ENCODE measurements at places on chromosomes 2 and 18.

GRCh38 chr2:39433586-39434195 lies 3.4 kb downstream of the MAP4K3 start:
- no peak for DNase-seq

DNA sequence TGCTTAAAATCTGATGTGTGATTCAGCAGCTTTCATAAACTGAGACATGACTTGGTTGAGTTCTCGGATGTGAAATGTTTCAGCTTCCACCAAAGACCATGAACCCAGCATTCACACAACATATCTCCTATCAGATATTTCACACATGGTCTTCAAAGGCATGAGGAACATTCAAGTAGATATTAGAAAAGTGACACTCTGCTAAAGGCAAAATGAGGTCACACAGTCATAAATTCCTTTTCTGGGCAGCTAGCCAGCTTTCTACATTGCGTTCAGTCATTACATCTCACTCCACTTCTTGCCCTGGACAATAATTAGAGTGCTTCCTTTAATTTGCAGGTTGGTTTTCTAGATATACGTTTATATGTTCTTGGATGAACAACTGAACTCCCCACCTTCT lies 96.7 kb downstream of the GAREM1 start:
- DNase-seq: no peak

DNA sequence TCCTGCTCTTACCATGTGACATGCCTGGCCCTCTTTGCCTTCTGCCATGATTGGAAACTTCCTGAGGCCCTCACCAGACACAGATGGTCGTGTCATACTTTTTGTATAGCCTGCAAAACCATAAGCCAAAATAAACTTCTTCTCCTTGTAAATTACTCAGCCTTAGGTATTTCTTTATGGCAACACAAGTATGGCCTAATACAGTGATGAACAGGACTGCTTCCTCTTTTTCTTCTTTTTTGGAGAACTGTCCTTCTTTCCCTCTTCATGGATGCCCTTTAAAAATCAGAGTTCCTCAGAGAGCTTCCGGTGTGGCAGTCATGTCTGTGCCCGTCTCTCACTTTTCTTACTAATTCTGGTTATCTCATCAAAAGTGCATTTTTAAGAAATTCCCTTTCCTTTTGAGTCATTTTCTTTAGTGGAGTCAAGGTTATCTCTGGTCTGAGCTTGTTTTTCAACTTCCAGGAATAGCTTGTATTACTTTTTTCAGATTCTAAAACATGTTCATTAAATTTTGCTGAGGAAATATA lies 9.2 kb upstream of the IL1A start:
- DNase-seq: no peak

GRCh38 chr2:113967272-113967671 lies 77.4 kb downstream of the ACTR3 start:
- DNase-seq: no peak

GRCh38 chr2:33267756-33268155 lies 208.7 kb upstream of the RASGRP3 start:
- DNase-seq: no peak

DNA sequence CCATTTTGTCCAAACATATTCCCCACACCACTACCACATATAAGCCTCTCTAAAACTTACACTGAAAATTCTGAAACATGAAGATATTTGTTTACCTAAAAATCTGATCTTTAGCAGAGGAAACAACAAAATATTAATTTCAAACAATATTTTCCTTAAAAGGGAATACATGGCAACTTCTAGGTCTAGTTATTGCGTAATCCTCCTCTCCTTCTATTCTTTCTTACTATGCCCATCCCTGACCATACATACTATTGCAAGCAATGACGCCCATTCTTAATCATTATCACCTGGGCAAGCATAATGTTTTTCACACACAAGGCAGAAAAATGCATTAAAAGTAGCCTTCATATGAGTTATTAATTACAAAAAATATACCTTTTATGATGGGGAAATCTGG lies 372.6 kb downstream of the ZEB2 start:
- no peak for DNase-seq

DNA sequence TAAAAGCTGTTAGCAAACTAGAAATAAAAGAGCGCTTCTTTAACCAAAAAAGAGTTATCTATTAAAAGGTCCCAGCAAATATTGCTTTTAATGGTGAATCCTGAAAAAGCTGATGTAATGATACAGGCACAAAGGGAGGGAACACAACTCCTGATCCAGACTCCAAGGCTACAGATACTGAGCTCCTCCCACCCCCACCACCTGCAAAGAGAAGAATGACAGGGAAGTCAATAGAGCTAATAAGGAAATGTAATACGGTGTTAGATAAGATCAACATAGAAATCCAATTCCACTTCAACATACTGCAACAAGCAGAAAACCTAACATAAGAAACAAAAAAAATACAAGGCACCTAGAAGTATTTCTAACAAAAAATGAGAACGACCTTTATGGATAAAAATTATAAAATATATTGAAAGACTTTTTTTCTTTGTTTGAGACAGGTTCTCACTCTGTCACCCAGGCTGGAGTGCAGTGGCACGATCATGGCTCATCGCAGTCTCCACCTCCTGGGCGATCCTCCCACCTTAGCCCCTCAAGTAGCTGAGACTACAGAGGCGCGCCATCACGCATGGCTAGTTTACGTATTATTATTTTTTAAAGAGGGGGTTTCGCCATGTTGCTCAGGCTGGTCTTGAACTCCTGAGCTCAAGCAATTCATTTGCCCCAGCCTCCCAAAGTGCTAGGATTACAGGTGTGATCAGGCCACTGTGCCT lies 192.2 kb downstream of the HDAC4 start:
- no peak for DNase-seq

- DNase-seq: no peak
Observed at GRCh38 chr2:65165558-65165957, 35.7 kb upstream of the RAB1A start.

DNA sequence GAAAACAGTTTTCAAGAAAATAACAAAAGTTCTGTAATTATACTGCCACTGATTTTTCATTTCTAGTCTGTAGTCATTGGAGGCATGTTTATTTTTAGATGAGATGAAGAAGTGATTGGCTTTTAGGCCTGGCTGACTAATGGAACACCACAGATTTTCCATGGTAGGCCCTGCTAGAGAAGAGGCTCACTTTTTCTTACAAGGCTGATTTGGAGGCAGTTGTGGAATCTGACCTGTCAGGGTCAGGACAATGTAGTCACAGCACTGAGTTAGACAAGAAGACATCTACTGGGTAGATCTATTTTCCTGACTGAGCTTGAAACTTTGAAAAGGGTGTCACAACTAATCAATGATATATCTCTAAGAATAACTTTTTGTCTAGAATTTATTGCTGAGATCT lies 43.9 kb downstream of the KDM3A start:
- no peak for DNase-seq

DNA sequence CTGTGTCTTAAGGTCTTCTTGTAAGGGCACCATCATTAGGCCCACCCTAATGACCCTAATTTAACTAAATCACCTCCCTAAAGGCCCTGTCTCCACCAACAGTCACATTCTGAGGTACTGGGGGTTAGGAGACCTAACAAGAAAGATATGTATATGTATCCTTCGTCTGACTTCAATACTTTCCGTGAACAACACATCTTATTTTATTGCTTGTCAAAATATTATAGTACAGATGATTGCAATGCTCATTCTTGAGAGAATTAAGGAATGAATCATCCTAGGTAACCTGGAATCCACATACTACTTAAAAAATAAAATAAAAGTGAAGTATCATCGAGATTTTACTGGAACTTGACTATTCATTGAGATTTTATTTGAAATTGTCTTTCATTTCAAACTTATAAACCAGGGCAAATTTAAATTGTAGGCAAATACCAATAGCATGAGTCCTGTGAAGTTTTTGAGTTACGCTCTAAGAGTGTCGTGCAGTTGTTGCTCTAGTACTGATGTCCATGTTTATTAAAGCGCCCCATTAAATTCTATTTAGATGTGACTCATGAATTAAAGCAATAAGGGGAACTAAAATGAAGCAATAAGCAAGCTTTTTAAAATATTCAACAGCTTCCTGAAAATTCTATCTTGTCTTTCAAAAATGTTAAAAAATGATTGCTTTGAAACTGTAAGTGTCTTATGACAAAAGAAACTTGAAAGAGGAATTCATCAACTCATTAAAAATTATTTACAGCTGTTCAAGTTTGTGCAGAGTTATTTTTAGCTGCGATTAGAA lies 40.0 kb downstream of the CCDC102B start:
- no peak for DNase-seq

- DNase-seq: no peak
Observed at GRCh38 chr2:234289834-234290590, 206.9 kb downstream of the ARL4C start.

- no peak for DNase-seq
Observed at GRCh38 chr2:130749641-130750040, 5.7 kb upstream of the AMER3 start.

GRCh38 chr2:179811042-179811441 lies 50.4 kb downstream of the ZNF385B start:
- DNase-seq: no peak

DNA sequence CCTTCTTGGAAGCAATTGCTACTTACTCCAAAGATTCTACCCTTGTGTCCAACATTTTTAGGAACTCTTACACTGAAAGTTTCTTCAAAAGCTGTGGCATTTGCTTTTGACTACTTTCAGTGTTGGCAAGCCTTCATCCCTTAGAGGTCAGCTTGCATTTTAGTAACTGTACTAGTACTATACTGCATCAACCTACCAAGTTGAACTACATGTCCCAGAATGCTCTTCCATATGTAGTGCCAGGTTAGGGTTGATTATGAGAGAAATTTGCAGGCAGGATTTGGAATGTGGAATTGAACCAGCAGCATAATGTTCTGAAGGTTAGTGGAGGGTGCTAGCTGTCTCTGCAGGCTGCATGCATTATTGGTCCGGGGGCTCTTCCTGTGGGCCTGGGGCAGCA lies 218.3 kb upstream of the FBXO11 start:
- no peak for DNase-seq

GRCh38 chr2:96253006-96253405 lies 12.8 kb downstream of the TMEM127 start:
- DNase-seq: no peak

DNA sequence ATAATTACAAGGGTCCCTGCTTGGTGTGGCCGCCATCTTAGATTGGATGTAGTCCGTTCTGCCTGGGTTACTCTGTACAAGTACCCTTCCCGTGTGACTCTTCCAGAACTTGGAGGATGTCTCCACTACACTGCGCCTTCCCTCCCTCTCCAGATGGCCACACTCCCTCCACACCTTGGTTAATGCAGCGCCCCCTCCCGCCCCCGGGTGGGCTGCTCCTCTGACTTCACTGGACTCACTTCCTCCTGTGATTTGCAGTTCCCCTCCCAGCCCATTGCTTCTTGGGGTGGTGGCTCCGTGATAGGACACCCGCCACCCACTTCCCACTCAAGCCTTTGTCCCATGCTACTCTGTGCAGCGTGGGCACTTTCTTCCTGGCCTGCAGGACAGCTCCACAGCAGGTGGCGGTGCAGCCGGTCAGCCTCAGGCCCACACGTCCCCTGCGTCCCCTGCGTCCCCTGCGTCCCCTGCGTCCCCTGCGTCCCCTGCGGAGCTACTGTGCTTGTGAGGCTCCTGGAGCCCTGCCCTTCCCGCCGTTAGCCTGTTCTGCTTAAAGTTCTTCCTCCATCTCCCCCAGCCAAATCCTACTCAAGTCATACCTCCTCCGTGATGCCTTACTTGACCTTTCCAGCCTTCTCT lies 130.5 kb upstream of the SIX3 start:
- no peak for DNase-seq

GRCh38 chr2:24317491-24317920 lies 42.8 kb downstream of the ITSN2 start:
- no peak for DNase-seq

- no peak for DNase-seq
Observed at GRCh38 chr18:54388203-54389142, 30.8 kb downstream of the C18orf54 start.

- no peak for DNase-seq
Observed at GRCh38 chr2:161825429-161825828, 201.2 kb downstream of the SLC4A10 start.

DNA sequence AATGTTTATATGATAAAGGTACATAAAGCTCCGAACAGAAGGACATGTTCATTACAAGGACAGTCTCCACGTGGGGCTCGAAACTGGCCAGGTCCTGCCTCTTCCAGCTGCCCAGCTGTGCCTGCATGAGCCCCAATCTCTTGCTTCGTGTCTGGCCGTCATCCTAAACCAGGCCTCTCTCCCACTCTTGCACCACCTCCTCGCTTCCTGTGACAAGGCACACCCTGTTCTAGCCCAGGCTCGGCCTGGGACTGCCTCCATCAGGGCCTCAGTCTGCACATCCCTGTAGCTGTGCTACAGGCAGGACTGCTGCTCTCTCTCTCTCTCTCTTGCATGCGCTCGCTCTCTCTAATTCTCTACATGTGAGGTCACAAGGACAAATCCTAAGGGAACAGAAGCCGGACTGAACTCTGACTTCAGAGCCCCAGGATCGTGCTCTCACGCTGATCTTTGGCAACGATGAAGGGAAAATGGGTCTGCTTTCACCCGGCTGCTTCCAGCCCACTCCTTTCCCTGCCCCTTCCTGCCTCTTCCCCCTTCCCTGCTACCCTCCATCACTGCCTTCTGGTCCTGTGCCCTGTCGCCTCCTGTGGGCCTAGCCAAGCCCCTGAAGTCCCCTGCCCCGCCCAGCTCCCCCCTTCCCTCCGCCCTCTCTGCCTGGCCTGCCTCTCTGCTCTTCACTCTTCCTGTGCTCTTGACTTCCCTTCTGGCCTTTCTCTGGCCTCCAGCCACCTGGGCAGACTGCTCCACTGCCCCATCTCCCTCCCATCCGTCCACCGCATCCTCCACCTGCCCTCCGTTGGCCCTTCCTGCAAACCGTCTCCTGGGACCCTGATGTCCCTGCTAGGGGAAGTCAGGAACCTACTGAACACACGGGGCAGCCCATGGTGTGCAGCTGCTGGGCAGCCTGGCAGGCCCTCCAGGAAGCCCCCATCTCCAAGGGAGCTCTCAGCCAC lies 7.8 kb upstream of the GPR55 start:
- DNase-seq: no peak

GRCh38 chr18:51458861-51459260 lies 261.4 kb upstream of the MEX3C start:
- DNase-seq: no peak

DNA sequence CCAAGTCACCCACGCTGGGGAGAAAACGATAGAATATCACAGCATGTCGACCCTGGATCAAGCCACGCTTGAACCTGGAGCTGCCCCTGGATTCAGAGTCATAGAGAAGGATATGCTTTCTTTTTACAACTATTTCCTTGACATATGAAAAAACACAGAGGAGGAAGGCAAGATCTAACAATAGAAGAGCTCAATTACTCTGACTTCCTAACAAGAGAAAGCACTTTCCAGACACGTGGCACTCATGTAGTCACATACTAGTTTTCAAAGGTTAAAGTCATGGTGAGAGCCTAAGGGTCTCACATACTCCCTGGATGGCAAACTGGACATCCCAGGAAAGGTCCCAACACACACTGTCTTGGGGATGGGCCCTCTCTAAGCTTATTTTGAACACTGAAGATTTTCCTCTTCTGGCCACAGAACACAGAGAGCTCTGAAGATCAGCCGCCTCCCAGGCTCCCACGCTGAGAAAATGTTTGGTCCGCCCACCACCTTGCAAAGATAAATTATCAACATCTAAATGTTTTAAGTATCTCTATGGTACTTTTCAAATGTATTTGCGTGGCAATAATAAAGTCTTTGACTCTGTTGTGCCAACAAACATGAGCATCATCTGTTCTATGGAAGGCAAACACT lies 4.9 kb downstream of the PXDN start:
- DNase-seq: no peak

Measured in stimulated activated effector memory CD8-positive, alpha-beta T cell treated with anti-CD3 and anti-CD28 coated beads, Interleukin-12 subunit alpha, Interleukin-12 subunit beta, amount 100 ng/mL, for 72 hours (primary cell).